ENCODE measurements at places on chromosomes 5 and 9. TPM values are rescaled to one million over a fixed set of nuclear protein-coding genes. Genes with fewer than 3 reads are reported as not detected.

- DNase-seq, result no peak
Observed at GRCh38 chr5:109660301-109660700, 29.4 kb upstream of the MAN2A1 start.

DNA sequence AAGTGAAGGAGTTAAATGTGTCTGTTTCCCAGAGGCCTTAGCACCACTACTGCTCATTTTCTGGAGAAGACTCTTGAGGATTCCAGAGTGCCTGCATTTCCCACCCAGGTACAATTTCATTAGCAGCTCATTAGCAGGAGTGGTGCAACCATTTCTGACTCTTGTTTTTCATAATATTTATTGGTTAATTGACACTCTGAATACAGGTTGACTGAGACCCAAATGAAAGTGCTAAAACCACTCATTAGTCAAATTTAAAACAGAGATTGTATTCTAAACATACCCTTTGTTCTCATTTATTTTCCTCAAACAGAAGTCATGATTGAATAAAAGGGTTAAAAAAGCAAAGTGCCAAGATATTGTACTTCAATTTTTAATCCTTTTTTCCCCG lies 134.5 kb downstream of the SIL1 start:
- DNase-seq, result no peak

The MZB1 gene
- total RNA-seq, result not detected

- no peak for DNase-seq
Observed at GRCh38 chr9:105455836-105456475, 8.1 kb downstream of the FSD1L start.

DNA sequence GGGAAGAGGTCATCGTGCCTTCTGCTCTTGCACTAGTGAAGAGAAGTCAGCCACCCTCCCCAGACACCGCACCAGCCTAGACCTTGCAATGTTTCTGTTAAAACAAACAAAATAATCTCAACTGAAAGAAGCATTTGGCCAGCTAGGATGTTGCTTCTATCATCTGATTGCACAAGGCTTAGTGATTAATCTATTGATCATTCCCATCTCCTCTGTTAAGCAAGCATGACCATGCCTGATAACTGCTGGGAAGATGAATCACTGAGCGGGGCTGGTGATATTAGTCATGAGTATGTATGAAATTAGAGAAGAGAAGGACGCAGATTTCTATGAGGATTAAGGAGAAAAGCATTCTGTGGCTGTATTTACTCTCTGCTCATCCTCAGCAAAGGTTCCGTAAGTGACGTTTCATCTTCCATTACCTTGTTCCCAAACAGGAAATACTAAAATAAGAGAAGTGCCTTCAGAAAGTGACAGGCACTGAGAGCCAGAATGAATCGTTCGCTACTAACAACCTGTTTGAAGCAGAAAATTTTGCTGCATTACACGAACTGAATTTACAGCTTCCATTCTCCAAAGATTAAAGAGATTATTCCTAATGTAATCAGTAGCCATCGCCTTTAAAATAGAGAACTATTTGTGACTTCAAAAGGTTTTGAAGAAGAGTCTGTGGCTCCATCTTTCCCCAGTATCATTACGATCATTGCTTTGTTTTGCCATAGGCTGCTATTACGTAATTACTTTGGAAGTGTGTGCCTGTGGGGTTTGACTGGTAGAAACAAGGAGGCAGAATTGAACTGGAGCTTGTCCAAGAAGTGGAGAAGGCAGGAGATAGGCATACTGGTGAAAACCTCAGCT lies 219.1 kb downstream of the MED10 start:
- DNase-seq, result peak; percentile 10

The HCN1 gene
- total RNA-seq, result not detected

- no peak for DNase-seq
Observed at GRCh38 chr5:96492459-96493047, 59.5 kb upstream of the PCSK1 start.

- DNase-seq, result no peak
Observed at GRCh38 chr9:111003182-111003581, 35.1 kb downstream of the LPAR1 start.

- no peak for DNase-seq
Observed at GRCh38 chr5:1444361-1445189, 665 bp downstream of the SLC6A3 start.

The SEMA6A gene
- total RNA-seq, result 8.3 TPM

DNA sequence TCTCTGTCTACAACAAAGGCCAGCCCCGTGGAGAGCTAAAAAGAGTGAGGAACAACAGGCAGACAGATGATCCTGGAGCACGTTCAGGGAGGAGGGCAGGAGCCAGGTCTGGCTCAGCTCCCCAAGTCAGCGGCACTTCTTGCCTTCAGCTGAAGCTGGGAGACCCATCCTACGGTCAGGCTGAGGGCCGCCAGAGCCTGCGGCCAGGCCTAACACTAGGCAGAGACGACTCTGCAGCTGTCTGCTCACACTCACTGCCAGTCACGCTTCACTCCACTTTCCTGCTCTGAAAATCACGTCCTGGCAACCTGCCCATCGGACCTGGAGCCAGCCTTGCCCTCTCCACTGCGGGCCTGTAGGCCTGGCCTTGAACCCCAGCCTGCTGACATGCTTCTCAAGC lies 160.9 kb upstream of the LHFPL2 start:
- DNase-seq, result no peak

The IL4 gene
- not detected for total RNA-seq

DNA sequence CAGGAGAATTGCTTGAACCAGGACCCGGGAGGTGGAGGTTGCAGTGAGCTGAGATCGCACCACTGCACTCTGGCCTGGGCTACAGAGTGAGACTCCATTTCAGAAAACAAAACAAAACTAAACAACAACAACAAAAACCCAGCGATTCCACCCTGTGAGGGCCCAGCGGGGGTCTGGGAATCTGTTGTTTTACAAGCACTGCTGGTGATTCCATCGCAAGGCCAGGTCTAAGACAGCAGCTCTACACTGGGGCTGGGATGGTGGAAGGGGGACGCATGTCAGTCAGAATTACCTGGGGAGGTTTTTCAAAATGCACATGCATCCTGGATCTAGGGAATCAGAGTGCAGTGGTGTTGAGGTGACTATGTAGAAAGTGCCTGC lies 90.9 kb downstream of the ANKRD55 start:
- no peak for DNase-seq

DNA sequence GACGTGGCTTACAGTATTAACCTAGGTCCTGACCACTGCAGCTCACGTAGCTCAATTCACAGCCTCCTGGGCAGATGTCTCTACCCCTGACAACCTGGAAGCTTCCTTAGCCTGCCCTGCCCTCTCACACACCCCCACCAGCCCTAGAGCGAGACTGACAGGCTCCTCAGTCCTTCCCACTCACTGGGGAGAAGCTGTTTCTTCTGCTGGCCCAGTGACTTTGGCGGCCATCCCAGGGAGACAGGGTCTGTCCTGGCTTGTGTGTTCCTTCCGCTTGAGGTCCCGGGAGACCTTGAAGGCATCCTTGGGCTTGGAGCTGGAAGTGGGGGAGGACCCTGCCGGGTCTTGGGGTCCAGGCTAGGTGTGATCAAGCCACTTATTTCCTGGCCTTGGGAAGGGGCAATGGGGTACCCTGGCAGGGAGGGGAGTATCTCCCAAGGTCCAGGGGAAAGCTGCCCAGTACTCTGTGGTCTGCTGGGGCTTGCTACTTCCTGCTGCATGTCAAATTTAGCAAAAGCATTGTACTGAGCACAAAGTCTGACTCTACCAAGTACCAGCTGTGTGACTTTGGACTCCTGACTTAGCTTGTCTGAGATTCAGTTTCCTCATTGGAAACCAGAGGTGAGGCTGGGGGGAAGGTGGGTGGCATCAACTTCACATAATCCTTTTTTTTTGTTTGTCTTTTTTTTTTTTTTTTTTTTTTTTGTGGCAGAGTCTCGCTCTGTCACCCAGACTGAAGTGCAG lies 1.9 kb downstream of the MIGA2 start:
- no peak for DNase-seq

The BHMT gene
- total RNA-seq, result 1.2 TPM

The AGGF1 gene
- total RNA-seq, result 14.8 TPM

GRCh38 chr5:95406426-95407090 lies 15.4 kb downstream of the FAM81B start:
- DNase-seq, result no peak

GRCh38 chr5:43530648-43531047 lies 15.7 kb upstream of the C5orf34 start:
- DNase-seq, result no peak

DNA sequence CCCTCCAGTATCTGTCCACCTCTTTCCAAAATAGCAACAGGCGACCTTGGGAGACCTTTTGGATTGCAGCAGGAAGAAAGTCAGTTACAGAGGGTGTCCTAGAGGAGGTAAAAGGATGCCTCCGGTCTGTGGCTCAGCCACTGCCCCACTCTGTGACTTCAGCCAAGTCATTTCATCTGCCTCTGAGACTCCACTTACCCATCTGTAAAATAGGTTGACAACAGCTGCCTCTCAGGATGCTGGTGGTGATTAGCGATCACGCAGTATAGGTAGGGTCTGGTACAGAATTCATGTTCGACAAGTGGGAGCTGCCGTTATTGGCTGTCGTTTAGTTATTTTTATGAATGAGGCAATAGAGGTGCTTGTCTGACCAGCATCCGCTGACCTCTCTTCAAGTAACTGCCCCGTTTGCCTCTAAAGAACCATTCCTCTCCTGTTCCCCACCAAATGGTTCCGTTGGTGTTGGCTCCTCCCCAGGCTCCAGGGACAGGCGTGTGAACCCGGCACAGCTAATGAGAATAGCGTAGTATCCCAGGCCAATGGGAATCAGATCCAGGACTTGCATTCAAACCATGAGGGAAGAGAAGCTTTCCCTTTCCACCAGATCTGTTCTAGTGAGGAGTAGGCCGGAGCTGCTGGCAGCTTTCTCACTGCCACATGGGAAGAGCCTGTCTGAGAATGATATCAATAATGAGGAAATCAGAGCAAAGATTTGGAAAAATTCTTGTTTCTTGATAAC lies 64.1 kb downstream of the SMIM23 start:
- no peak for DNase-seq

- peak; percentile 74 for DNase-seq
Observed at GRCh38 chr9:15277400-15278090, 29.5 kb downstream of the TTC39B start.

The DND1 gene
- total RNA-seq, result 0.14 TPM

The LCN1 gene
- not detected for total RNA-seq

GRCh38 chr5:143379606-143380005 lies 23.9 kb downstream of the NR3C1 start:
- no peak for DNase-seq

DNA sequence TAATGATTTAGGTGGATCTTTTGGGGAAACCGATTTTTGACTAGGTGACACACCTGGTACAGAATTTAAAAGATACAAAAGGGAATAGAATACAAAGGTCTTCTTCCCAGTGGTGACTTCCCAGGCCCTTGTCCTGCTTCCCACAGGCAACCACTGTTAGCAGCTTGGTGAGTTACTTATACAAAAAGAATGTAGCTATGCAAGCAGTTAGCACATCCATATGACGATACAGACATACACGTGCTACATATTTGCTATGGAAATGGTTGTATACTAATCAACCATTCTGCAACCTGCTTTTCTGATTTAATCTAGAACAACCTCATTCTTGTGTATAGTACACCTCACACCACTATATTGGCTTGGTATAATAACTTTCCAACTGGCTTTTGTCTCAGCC lies 51.0 kb downstream of the OTULIN start:
- no peak for DNase-seq

DNA sequence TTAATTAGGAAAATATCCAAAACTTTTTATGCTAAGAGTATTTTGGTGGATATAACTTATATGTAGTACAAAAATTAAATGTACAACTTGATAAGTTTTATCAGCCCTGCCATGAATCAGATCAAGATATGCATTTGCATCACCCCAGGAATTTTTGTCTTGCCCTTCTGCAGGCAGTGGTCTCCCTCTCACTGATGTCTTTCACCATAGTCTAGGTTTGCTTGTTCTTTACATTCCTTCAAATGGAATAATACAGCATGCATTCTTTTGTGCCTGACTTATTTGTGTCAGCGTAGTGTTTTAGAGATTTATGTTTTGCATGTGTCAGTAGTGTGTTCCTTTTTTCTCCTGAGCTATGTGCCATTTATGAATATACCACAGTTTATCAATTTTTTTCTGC lies 36.4 kb downstream of the RNF180 start:
- no peak for DNase-seq

DNA sequence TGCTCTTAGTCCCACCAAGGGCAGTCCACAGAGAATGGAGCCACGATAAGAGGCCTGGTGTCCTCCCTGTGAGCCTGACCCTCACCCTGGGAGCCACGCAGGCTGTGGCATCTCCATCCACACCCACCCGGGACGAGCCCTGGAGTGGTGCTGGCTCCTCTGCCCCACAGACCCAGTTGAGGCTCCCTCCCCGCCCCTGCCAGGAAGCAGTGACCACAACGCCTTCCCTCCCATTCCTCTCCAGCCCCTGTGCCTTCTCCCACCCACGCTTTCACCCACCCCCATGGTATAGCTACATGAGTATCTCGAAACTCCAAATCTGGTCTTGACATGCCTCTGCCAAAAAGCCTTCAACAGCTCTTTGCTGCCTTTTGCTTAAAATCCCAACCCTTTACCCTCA lies 57.9 kb downstream of the SEMA4D start:
- DNase-seq, result no peak

DNA sequence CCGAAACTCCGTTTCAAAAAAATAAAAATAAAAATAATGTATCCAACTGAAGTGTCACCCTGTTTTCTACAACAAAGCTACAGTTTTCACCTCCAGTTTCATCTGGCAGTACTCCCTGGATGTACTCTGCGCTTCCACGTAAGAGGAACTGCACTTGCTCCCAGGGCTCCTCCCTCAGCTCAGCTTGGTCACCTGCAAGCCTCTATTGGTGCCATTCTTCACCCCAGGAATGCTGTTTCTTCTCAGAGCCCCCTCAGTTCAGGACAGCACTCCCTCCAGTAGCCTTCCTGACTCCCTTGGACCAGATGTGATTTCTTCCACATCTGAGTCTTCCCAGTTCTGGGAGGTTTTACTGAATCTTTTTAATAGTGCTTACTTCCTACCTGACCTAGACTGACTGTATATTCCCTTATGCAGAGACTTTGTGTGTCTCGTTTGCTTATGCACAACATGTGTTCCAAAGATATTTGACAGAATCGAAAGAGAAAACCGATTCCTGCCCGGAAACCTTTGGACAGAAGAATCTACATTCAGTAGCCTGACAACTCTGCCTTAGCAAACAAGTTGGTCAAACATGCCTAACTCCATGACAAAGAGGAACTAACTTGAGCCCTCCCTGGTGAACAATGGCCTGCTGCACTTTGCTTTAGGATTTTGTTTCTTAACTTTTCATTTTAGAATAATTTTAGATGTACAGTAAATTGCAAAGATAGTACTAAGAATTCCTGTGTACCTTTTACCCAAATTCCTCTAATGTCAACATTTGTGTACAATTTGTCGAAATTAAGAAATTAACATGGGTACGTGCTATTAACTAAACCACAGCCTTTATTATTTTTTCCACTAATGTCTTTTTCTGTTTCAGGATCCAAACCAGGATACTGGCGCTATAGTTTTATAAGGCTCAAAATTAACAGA lies 814 bp downstream of the CCDC125 start:
- DNase-seq, result no peak

GRCh38 chr5:39933061-39933460 lies 508.3 kb upstream of the DAB2 start:
- DNase-seq, result no peak

The FGFR4 gene
- 54.6 TPM for total RNA-seq

Measured in epithelial cell of proximal tubule (primary cell).